ENCODE measurements at places on chromosomes 5 and 9.
A peak's percentile ranks its signal among the peaks of the same experiment; 100 is the strongest.

GRCh38 chr9:133592731-133593409 is 16.3 kb downstream of the FAM163B start:
- DNase-seq: peak; percentile 47

DNA sequence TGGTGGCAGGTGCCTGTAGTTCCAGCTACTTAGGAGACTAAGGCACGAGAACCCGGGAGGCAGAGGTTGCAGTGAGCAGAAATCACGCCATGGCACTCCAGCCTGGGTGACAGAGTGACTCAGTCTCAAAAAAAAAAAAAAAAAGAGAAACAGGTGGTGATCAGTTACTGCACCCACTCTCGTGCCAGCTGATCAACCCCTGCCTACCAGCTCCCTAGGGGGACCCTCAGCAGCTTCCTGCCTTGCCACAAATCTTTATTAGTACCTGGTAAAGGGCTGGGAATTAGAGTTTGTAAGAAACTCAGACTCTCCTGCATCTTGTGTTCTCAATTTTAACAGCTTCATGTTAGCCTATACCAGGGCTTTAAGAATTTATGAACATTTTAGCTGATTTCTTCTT is 914.9 kb downstream of the EFNA5 start:
- DNase-seq: no peak

- no peak for DNase-seq
These were observed 277.6 kb downstream of the PSAT1 start for GRCh38 chr9:78574354-78575045.

GRCh38 chr9:100679834-100680233 is 102.0 kb downstream of the CAVIN4 start:
- no peak for DNase-seq

DNA sequence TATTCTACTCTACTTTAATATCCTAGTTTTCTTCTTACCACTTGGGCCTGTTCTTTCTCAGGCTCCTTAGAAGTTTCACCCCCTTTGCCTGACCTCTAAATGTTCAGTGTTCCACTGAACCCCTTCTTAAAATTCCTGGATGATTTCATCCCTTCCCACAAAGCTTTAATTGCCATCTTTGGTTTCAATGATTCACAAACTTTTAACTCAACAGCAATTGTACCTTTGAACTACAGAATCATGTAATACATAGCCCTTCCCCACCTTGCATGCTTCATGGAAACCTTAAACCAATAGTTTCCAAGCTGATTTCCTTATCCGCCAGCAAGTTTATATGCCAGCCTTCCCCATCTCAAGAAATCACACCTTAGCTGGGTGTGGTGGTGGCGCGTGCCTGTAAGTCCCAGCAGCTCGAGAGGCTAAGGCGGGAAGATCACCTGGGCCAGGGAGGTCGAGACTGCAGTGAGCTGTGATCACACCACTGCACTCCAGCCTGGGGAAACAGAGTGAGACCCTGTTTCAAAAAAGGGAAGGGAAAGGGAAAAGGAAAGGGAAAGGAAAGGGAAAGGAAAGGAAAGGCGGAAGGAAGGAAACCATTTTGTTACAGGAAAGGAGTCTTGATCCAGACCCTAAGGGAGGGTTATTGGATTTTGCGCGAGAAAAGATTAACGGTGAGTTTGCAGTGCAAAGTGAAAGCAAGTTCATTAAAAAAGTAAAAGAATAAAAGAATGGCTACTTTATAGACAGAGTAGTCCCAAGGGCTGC is 1023.7 kb upstream of the DMAC1 start:
- no peak for DNase-seq

GRCh38 chr9:93265301-93265971 is 81.5 kb downstream of the WNK2 start:
- DNase-seq: no peak
